Activated T-cell treated with anti-CD3 and anti-CD28 coated beads for 24 hours (primary cell): ENCODE measurements at places on chromosomes 12 and 14.

- DNase-seq = no peak
These were observed 172.3 kb downstream of the NDUFA12 start for GRCh38 chr12:94831081-94831751.

DNA sequence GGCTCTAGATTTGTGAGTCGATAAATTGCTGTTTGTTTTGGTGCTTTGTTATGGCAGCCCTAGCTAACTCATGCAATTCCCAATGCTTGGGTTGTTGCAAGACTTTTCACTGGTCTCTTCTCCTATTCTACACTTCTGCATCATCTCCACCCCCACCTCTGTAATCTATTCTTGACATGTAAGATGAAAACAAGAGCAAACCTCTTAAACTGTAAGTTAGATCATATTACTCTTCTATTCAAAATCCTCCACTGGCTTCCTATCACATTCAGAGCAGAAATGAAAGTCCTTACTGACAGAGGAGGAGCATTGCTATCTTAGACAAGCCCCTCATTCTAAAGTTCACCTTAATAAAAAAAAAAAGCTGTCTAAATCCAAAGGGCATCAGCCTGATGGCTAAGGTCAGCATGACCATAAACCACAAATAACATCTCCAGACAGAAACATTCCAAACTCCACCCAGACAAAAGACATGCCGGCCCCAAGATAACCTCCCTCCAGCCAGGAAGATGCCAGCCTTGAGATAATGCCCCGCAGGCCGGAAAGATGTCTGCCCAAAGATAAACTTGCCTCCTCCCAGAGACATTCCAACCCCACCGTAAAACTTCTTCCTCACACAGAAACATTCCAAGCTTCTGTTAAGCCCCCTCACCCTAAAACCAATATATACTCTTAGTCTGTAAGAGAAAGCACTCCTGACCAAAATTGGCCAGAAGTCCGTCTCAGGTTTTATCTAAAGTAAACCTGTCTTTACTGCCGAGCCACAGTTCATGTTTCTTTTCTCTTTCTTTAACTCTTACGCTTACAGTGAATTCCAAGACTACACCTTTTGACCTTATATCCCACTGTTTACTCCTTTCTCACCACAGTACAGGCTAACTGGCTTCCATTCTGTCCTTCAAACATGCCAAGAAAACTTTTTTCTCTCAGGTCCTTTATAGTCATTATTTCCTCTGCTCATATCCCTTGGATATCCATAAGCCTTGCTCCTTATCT is 308.9 kb downstream of the KCNH5 start:
- no peak for DNase-seq

DNA sequence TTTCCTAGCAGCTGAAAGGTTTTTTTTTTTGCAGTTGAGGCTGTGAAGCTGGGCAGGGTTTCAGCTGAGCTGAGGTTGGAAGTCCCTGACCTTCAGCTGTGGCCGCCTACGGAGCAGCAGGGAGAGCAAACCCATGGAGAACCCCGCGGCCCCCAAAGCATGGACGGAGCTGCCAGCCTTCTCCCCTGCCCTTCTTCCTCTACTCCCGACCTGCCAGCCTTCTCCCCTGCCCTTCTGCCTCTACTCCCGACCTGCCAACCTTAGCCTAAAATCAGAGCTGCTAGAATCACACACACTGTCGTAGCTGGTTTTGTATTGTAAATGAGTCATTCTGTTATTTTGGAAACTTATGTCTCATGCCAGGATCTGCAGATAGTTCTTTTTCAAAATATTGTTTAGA is 74.6 kb downstream of the PPP2R5C start:
- no peak for DNase-seq

DNA sequence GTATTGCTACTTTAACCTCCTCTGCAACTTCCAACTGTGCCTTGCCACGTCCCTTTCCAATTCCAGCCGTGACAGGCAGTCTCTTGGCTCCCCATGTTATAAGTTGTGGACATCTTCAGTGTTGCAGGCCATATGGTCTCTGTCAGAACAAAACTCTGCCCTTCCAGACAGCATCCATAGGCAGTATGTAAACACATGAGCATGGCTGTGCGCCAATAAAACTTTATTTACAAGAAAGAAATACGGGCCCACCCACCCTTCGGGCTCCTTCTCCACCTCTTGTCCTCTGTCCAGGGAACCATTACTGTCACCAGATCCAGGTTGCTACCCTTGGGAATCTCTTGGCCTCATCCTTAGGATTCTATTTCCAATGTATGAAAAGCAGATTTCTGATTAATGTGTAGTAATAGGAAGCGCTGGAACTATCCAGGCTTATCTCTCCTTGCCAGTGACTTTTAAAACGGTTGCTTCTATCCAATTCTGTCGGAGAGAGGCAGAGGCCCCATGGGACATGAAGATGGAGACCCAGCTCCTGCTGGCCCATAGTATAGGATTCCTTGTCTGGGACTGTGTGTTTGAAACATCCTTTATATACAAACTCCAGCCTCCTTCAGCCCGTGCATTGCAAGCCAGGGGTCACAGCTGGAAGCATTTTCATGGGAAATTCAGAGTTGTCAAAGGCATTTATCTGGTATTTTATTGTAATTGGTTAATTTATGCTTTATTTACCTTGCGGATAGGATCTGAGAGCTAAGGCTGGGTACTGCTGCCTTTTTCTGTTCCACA is 114.4 kb downstream of the ZNF664 start:
- DNase-seq = no peak

GRCh38 chr14:29953501-29953900 is 25.9 kb upstream of the PRKD1 start:
- DNase-seq = no peak

DNA sequence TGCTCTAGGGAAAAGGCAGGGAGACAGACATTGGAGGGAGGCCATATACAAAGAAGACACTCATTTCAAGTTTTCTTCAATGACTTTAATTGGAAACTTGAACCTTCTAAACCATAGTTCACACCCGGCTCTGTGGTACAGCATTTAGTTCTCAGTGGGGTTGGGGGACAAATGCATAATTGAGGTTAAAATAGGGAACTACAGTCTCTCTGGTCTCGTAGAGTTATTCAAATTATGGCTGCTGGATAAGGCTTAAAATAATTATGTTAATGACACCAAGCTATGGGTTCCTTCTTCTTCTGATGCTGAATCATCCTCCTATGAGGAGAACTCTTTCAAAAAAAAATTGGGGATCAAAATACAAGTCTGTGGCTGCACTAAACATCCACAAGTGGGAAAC is 3.8 kb upstream of the RPAP3 start:
- no peak for DNase-seq
